ENCODE measurements at places on chromosomes 2 and 18. TPM values are rescaled to one million over a fixed set of nuclear protein-coding genes. Genes with fewer than 3 reads are reported as not detected.

- no peak overlapping the region for H3K27ac ChIP-seq
- H3K4me3 ChIP-seq = no peak overlapping the region
- no peaks in the 10 kb centered on the region for H3K36me3 ChIP-seq
Observed at GRCh38 chr2:191878548-191879279, 31.8 kb upstream of the CAVIN2 start.

Gene VSNL1
- total RNA-seq = 0.29 TPM

GRCh38 chr2:201915446-201915845 is 109.1 kb downstream of the CDK15 start:
- no peaks in the 10 kb centered on the region for H3K4me1 ChIP-seq
- DNase-seq = no peak
- H3K27ac ChIP-seq = no peak overlapping the region
- no peaks in the 10 kb centered on the region for H3K36me3 ChIP-seq

Gene MTCL1
- total RNA-seq = 25.9 TPM

DNA sequence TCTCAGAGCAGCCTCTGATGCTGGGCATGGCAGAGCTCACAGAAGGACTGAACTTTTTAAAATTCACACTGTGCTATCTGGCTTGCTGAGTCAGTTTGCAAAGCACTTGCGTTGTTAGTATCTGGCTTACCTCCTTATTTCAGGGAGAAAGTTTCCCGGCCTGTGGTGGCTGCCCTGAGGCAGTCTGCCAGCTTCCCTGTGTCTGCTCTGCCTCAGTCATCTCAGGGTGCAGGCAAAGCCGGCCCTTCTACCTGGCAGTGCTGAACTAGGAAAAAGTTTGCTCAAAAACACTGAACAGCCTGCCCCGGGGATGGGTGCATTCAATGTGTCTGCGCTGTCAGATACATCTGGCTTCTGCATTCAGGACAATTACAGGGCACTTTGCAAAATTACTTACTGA is 90.2 kb upstream of the UXS1 start:
- DNase-seq = no peak
- no peak overlapping the region for H3K27ac ChIP-seq
- H3K4me3 ChIP-seq = no peak overlapping the region
- no peaks in the 10 kb centered on the region for H3K27me3 ChIP-seq
- H3K36me3 ChIP-seq = no peaks in the 10 kb centered on the region

Gene RAPGEF4
- 16.1 TPM for total RNA-seq

Gene GPR55
- total RNA-seq = not detected

- no peaks in the 10 kb centered on the region for H3K4me1 ChIP-seq
- no peaks in the 10 kb centered on the region for H3K36me3 ChIP-seq
- H3K4me3 ChIP-seq = no peak overlapping the region
- H3K27me3 ChIP-seq = no peaks in the 10 kb centered on the region
- DNase-seq = no peak
- no peak overlapping the region for H3K27ac ChIP-seq
Observed at GRCh38 chr2:49146401-49146800, 7.9 kb downstream of the FSHR start.

GRCh38 chr2:45178854-45179253 is 169.6 kb upstream of the SIX2 start:
- H3K27me3 ChIP-seq = no peaks in the 10 kb centered on the region
- DNase-seq = no peak
- no peaks in the 10 kb centered on the region for H3K4me1 ChIP-seq
- H3K36me3 ChIP-seq = no peaks in the 10 kb centered on the region
- H3K4me3 ChIP-seq = no peak overlapping the region
- no peak overlapping the region for H3K27ac ChIP-seq

GRCh38 chr2:210964141-210964764 is 407.9 kb downstream of the CPS1 start:
- H3K36me3 ChIP-seq = no peaks in the 10 kb centered on the region
- no peak overlapping the region for H3K4me3 ChIP-seq
- no peaks in the 10 kb centered on the region for H3K27me3 ChIP-seq
- no peak overlapping the region for H3K27ac ChIP-seq
- no peak for DNase-seq

DNA sequence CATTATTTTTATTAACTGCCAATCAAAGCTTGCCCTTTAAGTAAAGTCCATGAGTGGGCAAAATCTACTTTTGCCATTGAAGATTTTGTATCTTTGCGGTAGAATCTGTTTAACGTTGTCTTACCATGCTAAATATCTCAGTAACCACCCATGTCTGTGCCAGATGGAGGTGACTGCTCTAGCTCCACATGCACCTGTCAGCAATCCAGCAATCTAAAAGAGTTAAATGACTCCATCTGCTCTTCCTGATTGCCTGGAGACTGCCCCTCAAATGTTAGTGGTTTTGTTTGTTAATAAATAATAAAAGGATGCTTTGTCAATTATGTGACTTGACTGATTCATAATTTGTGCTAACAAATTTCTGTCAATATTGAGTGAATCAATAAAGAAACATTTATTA is 141.7 kb downstream of the RBM43 start:
- no peak overlapping the region for H3K27ac ChIP-seq
- DNase-seq = no peak
- H3K36me3 ChIP-seq = no peaks in the 10 kb centered on the region
- H3K4me1 ChIP-seq = no peaks in the 10 kb centered on the region

GRCh38 chr2:128037649-128038048 is 9.8 kb upstream of the SAP130 start:
- H3K36me3 ChIP-seq = no peaks in the 10 kb centered on the region
- no peak for DNase-seq
- no peaks in the 10 kb centered on the region for H3K4me1 ChIP-seq
- no peak overlapping the region for H3K4me3 ChIP-seq
- no peak overlapping the region for H3K27ac ChIP-seq

Gene EGR4
- not detected for total RNA-seq

Data from uterus (tissue), 4 donors.